ENCODE measurements at places on chromosomes 4 and X.

- DNase-seq, result no peak
These were observed 54.1 kb downstream of the PHKA2 start for GRCh38 chrX:18929775-18930174.

DNA sequence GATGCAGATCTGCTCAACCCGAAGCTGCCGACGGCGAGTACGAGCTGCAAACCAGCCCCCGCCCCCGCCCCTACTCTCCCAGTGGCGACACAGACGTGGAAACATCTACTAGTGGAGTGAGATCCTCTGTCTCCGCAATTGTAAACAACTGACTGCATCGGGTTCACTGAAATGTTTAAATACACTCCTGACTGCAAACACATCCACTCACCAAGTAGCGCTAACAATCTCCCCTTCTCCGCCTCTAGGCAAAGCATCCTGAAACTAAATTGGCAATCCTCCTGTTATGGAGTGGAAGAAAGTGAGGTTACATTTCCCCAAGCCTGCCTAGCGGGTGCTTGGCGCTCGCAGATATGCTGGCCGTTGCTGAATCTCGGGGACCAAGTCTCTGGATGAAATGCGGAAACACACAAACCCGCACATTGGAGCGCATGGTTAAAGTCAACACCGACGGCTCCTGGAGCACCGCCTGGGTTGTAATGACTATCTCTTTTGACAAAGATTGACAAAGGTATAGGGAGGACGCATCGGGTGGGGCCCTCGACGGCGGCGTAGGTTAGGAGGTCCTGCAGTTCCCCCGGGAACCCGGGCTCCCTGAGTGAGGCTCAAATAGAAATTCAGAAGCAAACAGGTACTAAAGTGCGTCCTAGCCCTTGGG, 117.0 kb upstream of the TEX13C start:
- no peak for DNase-seq

DNA sequence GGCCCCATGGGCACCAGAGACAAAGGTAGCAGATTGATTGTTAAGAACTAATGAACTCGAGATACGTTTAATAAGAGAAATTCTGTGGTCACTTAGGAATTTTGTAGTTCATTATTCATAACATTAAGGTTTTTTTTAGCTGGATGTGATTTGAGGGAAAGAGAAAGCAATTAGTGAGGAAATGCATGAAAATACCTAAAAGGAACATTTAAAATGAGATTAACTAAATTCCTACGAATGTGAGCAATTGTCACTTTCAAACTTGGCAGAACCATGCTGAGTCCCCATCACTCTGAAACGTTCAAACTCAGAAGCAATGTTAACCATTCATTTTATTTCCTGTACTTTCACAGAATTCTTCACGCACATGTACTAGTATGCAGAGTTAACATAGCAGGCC, 5.9 kb downstream of the PRMT9 start:
- no peak for DNase-seq

DNA sequence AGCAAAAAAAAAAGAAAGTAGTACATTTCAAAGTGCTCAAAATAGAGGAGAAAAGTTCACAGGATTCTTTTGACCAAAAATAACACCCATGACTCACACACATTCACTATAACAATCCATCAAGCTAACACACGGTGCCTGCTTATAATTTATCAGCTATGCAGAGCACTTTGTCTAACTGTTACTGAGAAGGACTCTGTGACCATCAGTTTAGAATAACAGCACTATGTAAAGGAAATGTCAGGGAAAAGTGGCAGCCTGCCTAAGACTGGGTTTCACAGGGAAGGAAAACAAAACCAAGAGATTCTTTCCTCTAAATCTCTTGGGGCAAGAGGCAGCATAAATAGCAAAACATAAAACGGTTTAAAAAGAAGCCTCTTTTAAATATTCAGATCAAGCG, 54.8 kb downstream of the CCDC149 start:
- DNase-seq, result no peak

All from cortex of kidney (tissue), 1 donor.